Activated CD4-positive, alpha-beta T cell treated with anti-CD3 and anti-CD28 coated beads, Interleukin-2, amount 10 ng/mL, durations not matched to agents 24 days and 14 days (primary cell): ENCODE measurements at places on chromosomes 16 and 17. TPM values are rescaled to one million over a fixed set of nuclear protein-coding genes. Genes with fewer than 3 reads are reported as not detected.

DNA sequence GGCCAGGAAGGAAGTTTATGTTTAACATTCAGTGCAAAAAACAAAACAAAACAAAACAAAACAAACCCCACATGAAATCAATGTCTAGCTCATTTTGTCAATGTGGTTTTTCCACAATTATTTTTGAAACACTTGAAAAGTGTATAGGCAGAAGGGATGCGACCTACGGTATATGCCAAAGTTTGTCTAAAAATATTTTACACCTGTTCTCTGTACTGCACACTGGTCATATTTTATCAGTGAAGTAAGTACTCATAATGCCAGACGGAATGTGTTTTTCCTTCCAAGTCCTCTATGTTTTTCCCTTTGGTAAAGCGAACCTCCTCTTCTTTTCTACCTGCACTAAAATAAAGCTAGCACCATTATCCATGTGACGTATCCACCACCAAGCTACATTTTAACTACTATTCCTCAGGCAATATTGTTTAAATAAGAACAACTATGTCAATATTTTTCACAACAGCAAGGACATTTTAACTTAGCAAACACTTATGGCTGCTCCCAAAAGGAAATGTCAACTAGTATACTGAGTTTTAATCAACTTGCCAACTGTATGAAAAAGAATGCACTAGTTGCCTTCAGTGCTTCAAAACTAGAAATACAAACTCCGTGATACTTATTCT, 10.3 kb downstream of the TOB1 start:
- DNase-seq = no peak

- DNase-seq = no peak
Measured at GRCh38 chr17:81059026-81059425, 24.1 kb downstream of the BAIAP2 start.

DNA sequence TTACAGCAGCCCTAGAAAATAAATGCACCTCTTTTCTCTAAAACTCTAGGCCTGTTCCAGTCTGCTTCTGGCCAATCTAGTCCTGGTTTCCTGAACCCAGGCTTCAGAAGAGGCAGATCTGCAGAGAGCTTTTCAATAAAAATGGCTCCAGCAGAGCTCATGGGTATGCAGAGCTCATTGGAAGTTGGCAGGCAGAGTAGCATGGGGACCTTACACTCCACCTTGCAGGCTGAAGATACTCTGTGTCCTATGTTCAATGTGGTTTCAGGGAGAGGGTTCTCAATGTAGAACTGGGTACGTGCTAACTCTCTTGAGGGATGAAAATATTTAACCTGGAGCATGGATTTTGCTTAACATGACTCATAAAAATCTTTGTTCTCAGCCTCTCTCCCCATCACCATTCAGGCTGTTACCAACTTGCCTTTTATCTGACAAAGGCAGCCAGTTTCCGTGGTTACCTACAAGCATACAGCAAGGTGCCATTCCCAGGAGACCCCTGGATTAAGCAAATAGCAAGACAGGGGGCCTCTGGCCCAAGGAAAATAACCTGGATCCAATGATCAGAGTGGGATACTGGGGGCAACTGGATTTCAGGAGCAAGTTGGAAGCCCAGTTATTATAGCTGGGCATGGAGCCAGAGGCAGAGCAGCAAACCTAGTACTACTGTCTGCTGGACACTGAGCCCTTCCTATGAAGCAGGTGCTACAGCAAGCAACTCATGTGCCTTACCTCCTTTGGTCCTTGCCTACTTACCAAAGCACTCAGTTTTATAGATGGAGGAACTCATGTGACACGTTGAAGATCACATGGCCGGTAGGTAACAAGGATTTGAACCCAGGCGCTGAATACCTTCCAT, 98.2 kb upstream of the DHX40 start:
- no peak for DNase-seq

DNA sequence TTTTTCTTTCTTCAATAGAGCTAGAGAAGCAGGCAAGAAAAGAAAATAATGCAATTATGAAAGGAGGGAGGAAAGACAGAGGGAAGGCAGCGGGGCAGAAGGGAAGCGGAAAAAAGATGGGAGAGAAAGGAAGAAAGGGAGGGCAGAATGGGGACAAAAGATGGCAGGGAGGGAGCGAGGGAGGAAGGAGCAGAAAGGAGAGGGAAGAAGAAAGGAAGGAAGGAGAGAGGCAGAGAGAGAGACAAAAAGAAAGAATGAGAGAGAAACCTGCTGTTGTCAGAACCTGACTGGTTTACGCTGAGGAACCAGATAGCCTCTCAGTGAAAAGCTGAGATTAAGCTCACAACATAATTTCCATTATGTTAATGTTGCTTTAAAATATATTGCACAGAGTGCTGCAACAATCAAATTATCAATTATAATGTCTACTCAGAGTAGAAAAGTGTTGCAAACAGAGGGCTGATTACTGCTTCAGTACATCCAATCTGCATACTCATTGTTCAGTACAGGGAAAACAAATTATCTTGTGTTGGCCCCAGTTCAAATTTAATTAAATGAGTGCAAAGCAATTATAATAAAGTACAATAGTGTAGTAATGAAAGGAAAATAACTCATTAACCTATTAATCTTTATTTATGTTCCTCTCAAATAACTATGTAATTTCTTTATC, 32.0 kb upstream of the TOX3 start:
- DNase-seq = no peak

GRCh38 chr16:60206516-60206915, 1472.4 kb upstream of the GOT2 start:
- DNase-seq = no peak

DNA sequence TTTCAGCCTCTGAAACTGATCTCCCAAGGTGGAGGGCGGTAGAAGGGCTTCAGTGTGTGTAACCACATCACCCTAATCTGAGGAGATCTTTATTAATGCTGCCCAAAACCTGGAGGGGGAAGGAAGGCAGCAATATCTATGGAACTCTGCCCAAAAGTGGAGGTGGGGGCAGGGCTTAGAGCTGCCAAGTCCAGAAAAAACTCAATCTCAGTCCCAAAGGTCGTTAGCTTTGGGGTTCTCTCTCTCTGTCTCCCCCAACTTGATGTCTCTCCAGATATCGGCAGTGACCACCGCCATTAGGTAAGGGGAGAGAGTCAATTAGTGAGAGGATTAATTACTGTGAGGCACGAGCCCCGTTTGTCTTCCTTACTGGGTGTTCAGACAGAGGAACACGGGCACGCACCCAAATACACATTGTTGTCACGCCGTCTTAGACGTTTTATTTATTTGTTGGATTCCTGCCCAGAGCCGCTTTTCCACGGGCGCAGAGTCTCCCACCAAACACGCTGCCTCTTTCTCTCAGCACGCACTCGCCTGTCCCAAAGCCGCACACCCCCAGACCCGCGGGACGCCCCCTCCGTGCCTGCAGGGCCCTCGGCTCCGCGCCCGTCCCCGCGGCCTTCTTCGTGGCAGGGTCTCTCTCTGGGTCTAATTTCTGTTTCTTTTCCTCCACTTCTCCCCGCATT, 5.4 kb upstream of the LHX1 start:
- peak; percentile 63 for DNase-seq

DNA sequence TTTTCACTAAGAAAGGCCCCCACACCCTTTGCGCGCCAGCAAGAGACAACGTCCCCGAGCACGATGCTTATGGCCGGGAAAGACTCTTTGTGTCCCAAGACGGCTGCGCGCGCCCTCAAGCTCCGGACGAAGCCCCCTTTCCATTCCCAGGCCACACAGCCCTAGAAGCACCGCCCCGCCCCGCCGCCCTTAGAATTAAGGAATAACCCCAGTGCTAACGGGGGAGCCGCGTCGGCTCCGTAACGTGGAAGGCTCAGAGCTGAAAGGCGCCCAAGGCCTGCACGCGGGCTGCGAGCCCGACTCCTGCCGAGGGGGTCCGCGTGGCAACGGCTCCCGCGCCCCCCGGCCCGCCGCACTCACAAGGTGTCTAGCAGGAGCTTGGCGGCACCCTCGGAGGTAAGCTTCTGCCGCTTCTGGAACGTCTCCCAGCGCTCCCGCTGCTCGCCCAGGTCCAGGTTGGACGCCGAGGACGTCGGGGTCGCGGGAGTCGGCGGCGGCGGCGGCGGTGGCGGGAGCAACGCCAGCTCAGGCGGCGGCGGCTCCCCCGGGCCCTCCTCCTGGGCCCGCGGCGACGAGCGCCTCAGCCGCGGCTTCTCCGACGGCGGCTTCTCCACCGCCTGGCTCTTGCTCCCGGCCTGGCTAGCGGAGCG, 477 bp downstream of the CENPV start:
- peak; percentile 78 for DNase-seq

DNA sequence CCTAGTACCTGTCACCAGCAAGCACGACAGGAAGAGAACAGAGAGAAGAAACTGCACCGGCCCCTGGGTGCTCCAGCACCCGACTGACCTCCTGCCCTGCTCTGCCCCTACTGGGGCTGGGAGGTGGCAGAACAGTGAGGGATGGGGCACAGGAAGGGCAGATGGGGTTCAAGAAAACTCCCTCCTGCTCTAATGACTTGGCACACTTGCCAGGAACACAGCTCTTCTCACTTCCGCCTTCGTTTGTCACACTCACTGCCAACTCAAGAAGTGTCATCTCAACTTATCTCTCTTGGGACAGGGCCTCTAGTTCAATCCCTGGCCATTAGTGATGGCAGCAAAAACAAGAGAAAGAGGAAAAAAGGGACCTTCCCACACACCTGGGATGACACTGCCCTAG, 42.7 kb upstream of the ICAM2 start:
- no peak for DNase-seq

- DNase-seq = no peak
Measured at GRCh38 chr16:12168074-12169000, 191.8 kb downstream of the SNX29 start.

GRCh38 chr17:72434581-72434980, 313.8 kb downstream of the SOX9 start:
- no peak for DNase-seq

The CACNB1 gene
- 20.4 and 22.5 TPM in 2 replicates for total RNA-seq

The PDILT gene
- total RNA-seq = not detected in 2 replicates
